PC-3 (cell line): ENCODE measurements at places on chromosomes 12 and 14. TPM values are rescaled to one million over a fixed set of nuclear protein-coding genes. Genes with fewer than 3 reads are reported as not detected.
A peak's percentile ranks its signal among the peaks of the same experiment; 100 is the strongest.

GRCh38 chr12:84313323-84313675 is 599.3 kb downstream of the SLC6A15 start:
- H3K27me3 ChIP-seq, result no peaks in the 10 kb centered on the region
- no peak overlapping the region for H3K4me3 ChIP-seq
- no peak overlapping the region for H3K27ac ChIP-seq
- DNase-seq, result no peak

DNA sequence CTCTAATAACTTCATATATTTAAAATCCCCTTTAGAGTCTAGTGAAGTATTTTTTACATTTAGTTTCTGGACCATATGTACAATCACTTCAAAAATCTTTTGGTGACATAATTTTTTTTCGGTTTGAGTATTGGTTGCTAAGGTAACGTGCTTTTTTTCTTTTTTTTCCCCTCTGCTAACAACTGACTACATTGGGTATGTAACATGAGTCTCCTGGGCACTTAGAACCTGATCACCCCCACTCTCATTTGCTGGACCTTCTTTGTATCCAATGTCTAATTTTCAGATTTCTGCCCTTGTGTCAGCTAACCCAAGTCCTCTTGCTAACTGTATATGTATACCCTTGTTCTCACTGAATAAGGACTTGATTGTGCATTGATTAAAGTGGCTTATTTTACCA is 592.9 kb upstream of the FLRT2 start:
- no peak for DNase-seq
- no peaks in the 10 kb centered on the region for H3K27me3 ChIP-seq
- H3K36me3 ChIP-seq, result no peaks in the 10 kb centered on the region
- no peak overlapping the region for H3K27ac ChIP-seq

GRCh38 chr14:101507836-101508150 is 53.5 kb upstream of the DIO3 start:
- no peak overlapping the region for H3K27ac ChIP-seq
- H3K4me1 ChIP-seq, result no peaks in the 10 kb centered on the region
- H3K4me3 ChIP-seq, result no peak overlapping the region
- no peaks in the 10 kb centered on the region for H3K36me3 ChIP-seq
- DNase-seq, result no peak
- no peaks in the 10 kb centered on the region for H3K27me3 ChIP-seq

EPYC gene
- not detected in 2 replicates for total RNA-seq

GRCh38 chr12:98002887-98003493 is 512.4 kb upstream of the TMPO start:
- DNase-seq, result peak; percentile 77
- H3K27ac ChIP-seq, result no peak overlapping the region
- no peaks in the 10 kb centered on the region for H3K36me3 ChIP-seq
- no peaks in the 10 kb centered on the region for H3K27me3 ChIP-seq
- no peaks in the 10 kb centered on the region for H3K4me1 ChIP-seq

PRPH gene
- total RNA-seq, result 0.15 TPM in 1 of 2 replicates, not detected in the other

OR6C2 gene
- not detected in 2 replicates for total RNA-seq

DNA sequence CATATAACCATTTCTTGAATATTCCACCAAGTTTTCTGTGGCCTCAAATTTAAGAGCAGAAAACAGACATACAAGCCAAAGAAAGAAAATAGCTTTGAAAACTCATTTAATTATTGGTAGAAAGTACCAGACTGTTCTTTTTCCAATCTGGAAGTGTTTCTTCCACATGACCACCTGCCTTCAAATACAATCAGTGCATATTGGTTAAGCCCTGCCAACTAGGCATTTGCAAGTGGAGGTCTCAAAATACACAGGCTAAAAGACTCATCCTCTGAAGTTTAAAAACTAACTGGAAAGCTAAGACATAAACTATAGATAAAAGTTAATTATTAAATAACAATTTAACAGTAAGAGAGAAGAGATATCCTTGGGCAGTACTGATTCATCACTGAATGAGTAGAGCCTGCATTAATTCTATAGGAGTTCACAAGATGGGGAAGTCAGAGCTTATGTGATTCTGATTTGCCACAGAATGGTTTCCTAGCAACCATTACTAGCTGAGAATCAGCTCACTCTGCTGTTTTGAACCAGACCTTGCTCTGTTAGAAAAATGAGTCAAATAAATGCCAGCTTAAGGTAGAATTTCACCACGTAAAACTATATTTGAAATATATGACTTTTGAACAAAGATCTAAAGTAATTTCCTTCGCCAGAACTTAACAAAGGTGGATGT is 433.8 kb downstream of the FUT8 start:
- H3K4me1 ChIP-seq, result no peaks in the 10 kb centered on the region
- H3K27ac ChIP-seq, result no peak overlapping the region
- DNase-seq, result no peak
- H3K4me3 ChIP-seq, result no peak overlapping the region

DNA sequence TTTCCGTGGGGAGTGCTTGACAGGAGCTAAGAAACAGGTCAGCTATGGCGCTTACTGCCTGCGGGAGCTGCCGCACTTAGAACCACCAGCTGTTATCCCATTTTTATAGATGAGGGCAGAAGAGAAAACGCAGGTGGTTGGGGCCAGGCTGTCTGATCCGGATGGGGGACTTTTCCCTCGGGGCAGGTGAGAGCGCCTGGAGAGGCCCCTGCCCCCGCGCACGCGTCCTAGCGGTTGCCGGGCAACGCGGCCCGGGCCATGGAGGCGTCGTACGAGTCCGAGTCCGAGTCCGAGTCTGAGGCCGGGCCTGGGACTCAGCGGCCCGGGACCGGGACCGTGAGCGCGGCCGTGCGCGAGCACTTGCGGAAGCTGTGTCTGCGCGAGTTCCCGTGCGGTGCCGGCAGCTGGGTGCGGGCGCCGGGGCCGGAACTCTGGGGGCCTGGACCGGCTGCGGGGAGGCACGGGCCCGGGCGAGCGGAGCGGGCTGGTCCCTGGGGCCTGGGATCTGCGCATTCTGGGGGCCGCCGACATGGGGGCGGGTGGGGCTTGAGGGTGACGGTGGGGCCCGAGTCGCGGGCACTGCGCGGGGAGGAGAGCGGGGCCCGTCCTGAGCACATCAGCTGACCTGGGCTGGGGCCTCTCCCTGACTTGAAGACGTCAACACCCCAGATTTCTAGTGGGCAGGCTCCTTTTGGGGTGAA is at the start of gene LRRC43:
Gene LRRC43 (plus strand): TSS at position 237 of the 701 bp plus-strand sequence. CDS start 22 bp downstream, at position 259.
- H3K4me3 ChIP-seq, result peak within 1 kb of the TSS; percentile 60
- H3K27me3 ChIP-seq, result no peaks in the 10 kb centered on the region
- H3K27ac ChIP-seq, result no peak within 1 kb of the TSS
- no peaks in the 10 kb centered on the region for H3K4me1 ChIP-seq

DNA sequence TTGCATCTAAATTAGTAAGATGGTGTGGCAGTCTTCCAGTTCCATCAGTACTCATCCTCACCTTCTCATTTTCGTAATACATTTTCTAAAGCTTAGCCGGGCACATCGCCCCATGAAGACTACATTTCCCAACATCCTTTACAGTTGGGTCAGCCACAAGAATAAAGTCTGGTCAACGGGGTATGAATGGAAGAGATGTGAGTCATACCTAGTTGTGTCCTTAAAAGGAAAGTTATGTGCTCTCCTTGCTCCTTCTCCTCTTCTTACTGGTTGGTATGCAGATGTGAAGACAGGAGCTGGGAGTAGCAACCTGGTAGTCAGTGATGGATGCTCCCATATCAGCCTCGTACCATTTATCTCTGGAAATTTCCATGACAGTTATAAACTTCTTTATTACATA is 35.9 kb upstream of the EGLN3 start:
- no peaks in the 10 kb centered on the region for H3K36me3 ChIP-seq
- peak; percentile 75 for DNase-seq
- H3K4me1 ChIP-seq, result 0 out of 2 replicates have a peak, but pooled peaks cover 5% of the 10 kb centered on the region
- no peaks in the 10 kb centered on the region for H3K27me3 ChIP-seq

DNA sequence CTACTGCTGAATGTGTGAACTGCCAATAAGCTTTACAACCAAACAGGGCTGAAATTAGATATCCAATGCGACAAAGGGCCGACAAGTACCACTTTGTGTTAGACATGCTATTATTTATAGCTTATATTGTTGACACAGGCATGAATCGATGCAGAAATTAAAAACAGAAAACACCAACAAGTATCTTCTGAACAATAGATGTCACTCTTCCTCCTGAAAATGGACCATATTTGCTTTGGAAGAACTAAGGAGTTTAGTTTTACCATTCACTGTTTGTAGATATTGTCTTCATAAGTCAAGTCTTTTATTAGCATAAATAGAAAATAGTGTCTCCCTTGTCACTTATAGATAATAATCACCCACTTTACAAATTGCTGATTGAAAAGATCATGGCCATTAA is 86.5 kb downstream of the LRIG3 start:
- no peak overlapping the region for H3K4me3 ChIP-seq
- H3K4me1 ChIP-seq, result no peaks in the 10 kb centered on the region; the same call in 1 of the 2 replicates
- no peaks in the 10 kb centered on the region for H3K27me3 ChIP-seq
- no peaks in the 10 kb centered on the region for H3K36me3 ChIP-seq
- no peak overlapping the region for H3K27ac ChIP-seq

- H3K27me3 ChIP-seq, result no peaks in the 10 kb centered on the region
- peaks cover 4% of the 10 kb centered on the region; the same call in 1 of the 2 replicates for H3K36me3 ChIP-seq
- no peak overlapping the region for H3K27ac ChIP-seq
- no peak overlapping the region for H3K4me3 ChIP-seq
- DNase-seq, result peak; percentile 51
These were observed 24.4 kb downstream of the SLC8B1 start for GRCh38 chr12:113310489-113310888.
